ENCODE measurements at places on chromosomes 6 and 20.

GRCh38 chr6:19731282-19731681 is 105.9 kb upstream of the ID4 start:
- no peak for DNase-seq

DNA sequence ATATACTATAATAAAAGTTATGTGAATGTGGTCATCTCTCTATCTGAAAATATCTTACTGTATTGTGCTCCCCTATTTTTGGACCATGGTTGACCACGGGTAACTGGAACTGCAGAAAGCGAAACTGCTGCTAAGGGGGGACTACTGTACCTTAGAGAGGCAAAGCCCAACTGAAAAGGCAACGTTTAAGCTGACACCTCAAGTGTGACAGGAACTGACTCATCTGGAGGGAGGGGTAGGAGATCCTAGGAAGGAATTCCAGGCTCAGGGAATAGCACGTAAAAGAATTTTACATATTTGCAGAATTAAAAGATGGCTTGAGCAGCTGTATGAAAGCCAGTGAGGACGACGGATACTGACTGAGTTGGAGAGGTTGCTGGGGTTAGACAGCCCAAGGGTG is 34.8 kb downstream of the ELOVL2 start:
- DNase-seq, result no peak

- no peak for DNase-seq
Measured at GRCh38 chr6:147176795-147177194, 27.4 kb upstream of the STXBP5 start.

DNA sequence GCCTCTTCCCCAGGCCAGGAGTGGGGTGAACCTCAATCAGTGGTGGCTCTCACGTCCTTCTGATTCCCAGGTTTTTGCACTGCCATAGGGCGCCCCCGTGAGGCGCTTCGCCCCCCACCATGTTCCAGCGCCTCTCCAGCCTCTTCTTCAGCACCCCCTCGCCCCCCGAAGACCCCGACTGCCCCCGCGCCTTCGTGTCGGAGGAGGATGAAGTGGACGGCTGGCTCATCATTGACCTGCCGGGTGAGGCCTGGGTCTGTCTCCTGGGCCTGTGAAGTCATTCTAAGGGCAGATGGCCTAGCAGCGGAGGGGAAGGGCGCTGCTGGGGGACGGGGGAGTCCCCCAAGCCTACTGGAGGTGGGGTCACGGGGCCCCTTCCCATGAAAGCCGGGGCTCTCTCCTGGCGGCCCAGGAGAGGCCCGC is 4.5 kb downstream of the TP53INP2 start:
- peak; percentile 56 for DNase-seq

DNA sequence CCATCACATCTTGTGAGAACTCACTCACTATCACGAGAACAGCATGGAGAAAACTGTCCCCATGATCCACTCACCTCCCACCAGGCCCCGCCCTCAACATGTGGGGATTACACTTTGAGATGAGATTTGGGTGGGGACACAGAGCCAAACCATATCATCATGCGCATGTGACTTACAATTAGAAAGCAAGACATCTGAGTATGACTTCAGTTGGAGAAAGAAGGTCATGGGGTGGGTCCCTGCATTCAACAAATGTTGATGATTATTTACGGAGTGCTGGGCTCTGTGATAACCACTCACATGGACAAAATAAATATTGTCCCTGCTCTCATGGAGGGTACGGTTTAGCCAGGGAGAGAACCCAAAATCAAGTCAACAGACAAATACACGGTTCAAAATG is 37.9 kb downstream of the VSTM2L start:
- DNase-seq, result no peak

DNA sequence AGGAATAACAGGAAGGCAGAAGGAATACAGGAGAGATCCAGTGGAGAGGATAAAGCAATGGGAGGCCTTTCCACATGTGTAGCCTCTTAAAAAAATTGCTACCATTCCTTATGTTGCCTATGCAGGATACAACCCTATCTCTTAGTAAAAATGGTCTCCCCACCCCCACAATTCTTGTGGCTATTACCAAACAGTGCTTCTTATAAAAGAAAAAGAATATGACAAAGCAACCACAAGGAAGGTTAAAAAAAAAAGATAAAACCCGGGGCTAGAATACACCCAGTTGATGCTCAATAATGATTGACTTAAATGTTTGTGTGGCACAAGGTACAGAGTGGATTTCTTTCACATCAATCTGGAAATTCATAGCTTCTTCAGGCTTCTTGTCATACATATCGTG is 250.9 kb downstream of the HIVEP2 start:
- no peak for DNase-seq

GRCh38 chr6:88143421-88144157 is 22.6 kb downstream of the CNR1 start:
- DNase-seq, result no peak

DNA sequence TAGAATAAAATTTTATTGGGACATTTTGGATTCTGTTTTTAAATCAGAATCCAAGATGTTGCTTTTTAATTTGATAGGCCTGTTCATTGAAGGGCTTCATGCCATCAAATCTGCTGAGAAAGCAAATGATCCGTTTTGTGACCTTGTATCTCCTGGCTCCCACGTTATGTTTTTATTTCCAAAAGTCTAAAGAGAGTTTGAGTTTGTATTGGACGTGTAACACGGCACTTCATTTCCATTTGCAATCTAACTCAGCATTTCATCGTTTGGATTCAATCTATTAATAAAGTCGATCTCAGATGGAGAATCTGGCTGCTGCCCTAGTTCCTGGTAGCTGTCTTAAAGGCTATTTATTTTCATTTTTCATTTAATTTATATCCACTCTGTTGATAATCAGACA is 17.0 kb downstream of the KIF25 start:
- no peak for DNase-seq

DNA sequence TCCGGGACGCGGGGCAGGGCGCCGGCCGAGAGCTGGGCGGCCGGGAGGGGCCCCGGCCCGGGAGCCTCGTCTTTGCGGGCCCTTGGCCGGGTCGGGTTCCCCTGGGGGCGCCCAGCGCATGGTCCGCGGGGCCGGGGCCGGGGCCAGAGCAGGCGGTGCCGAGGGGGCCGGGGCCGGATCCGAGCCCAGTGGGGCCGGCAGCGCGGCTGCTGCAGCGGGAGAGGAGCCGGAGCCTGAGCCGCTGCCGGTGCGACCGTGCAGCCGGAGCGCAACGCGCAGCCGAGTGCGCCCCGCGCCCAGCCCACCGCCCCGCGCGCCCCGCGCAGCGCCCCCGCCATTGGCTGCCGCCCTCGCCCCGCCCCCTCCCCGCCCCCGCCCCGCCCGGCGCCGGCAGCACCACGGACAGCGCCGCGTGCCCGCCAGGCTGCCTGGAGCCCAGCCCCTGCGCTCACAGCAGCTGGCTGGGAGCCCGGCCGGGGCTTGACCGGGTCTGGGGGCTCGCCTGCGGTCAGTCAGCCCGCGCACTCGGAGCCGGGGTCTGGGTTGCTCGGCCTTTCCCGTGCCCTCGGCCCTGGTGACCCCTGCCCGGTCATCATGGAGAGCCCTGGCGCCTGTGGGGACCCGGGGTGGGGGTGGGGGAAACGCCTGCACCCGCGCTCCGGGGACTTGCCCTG is at the start of gene HRH3:
Gene HRH3, minus strand, starts transcription at position 287 of the 674 bp plus-strand sequence. CDS start 308 bp downstream, outside the sequence.
- peak; percentile 32 for DNase-seq

DNA sequence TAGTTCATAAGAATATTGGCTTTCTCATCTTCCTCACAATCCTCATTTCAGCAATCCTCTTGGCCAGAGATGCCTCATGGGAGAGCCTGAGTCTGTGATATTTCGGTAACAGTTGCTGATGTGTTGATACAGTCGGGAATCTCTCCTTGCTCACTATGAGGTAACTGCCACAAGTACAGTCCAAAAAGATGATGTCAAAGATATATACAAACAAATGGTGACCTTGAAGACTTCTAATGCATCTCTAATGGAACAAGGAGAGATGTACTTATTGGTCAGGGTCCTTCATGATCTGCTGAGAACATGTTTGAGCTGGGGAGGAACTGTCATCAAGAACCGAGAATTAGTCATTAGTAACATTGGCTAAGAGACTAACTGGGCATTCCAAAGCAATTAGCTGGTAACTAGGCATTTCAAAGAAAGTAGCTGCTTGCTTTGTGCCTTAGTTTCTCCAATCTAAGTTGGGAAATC is 56.1 kb downstream of the FILIP1 start:
- DNase-seq, result no peak

DNA sequence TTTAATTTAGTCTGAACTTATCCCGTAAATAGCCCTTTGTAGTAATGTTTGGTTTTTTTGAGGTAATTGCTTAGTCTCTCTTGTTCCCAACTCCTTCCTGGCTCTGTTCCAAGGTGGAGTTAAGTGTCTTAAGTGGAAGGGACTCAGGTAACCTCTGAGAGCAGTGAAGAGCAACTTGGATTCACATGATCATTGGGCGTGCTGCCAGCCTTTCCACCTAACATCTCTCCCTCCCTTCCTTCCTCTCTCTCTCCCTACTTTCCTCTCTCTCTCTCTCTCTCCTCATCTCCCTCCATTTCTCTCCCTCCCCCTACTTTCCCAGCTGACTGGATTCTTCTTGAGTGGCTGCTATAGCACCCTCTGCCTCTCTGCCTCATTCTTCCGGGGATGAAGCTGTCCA is 232.9 kb upstream of the SASH1 start:
- no peak for DNase-seq

DNA sequence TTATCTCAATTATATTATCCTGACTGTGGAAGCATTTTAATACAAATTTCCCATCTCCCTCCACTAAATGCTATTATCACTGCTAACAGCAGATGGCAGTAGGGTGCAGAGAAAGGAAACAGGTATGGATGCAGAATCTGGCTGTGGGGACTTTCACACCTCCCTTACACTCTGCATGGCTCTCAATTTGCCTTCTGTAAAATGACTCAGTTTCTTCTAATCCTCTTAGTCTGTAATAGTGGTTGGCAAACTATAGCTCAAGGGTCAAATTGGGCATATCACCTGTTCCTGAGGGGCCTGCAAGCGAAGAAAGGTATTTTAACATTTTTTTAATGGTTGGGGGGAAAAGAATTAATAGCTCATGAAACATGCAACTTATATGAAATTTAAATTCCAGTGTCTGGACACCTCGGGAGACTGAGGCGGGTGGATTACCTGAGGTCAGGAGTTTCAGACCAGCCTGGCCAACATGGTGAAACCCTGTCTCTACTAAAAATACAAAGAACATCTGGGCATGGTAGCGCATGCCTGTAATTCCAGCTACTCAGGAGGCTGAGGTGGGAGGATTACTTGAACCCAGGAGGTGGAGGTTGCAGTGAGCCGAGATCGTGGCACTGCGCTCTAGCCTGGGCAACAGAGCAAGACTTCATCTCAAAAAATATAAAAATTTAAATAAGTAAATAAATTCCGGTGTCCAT is 83.5 kb downstream of the ZMYND8 start:
- DNase-seq, result peak; percentile 55

- DNase-seq, result no peak
Measured at GRCh38 chr20:24253321-24253720, 216.1 kb upstream of the SYNDIG1 start.

DNA sequence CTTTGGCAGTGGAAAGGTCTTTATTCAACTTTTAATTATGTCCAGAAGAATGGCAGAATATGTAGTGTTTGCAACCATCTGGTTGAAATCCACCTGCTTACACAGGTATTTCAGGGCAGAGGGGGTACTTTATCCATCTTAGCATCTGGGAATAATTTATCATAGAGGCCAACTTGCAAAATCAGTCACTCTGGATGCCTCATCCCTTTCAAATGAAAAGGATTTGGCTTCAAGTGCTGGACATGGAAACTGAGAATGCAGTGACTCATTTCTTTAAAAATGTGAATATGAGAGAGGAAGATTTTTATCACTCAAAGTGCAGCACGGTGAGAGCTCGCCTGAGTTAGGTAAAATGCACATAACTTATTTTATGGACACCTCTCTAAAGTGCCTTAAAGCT is 758.3 kb downstream of the KIF16B start:
- no peak for DNase-seq

- DNase-seq, result no peak
Measured at GRCh38 chr6:36636283-36636682, 42.1 kb downstream of the SRSF3 start.

GRCh38 chr6:23445157-23445710 is 680.8 kb upstream of the NRSN1 start:
- no peak for DNase-seq

DNA sequence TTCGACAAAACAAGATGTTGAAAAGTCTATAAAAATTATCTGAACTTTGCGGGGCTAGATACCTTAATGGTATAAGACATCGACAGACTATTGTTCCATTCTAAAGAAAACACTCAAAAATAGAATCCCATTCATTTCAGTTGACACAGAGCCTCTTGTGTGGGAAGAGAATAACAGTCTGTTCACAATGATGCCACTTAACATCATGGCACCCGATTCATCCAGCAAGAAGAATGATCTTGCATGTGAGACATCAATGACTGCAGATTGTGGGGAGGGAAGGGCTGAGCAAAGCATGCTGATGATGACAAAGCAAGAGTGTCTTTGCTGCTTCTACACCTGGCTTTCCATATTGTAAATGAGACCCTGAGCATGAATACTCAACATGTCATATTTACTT is 49.7 kb upstream of the ARMH2 start:
- DNase-seq, result no peak

GRCh38 chr6:51934098-51934497 is 153.3 kb downstream of the PKHD1 start:
- no peak for DNase-seq

GRCh38 chr6:166712286-166713228 is 85.5 kb upstream of the RPS6KA2 start:
- no peak for DNase-seq

GRCh38 chr6:29517728-29518440 is 30.1 kb upstream of the MAS1L start:
- no peak for DNase-seq

DNA sequence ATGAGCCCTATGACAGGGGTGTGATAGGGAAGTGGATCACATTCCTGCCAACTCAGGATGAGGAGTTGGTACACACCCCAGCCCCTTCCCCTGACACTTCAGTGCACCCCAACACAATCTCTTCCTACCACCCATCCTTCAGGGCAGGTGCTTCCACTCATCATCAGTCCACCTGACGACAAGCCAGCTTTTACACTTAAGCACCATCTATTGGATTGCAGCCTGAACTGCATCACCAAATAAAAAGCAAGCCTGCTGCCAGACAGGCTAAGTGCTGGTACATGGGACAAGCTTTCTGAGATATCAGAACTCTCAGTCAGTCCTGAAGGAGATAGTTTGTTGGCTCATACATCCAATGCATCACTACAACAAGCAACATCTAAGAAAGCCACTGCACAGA is 69.0 kb upstream of the TMEM200A start:
- no peak for DNase-seq

- no peak for DNase-seq
Measured at GRCh38 chr6:97849390-97849789, 566.4 kb upstream of the MMS22L start.

DNA sequence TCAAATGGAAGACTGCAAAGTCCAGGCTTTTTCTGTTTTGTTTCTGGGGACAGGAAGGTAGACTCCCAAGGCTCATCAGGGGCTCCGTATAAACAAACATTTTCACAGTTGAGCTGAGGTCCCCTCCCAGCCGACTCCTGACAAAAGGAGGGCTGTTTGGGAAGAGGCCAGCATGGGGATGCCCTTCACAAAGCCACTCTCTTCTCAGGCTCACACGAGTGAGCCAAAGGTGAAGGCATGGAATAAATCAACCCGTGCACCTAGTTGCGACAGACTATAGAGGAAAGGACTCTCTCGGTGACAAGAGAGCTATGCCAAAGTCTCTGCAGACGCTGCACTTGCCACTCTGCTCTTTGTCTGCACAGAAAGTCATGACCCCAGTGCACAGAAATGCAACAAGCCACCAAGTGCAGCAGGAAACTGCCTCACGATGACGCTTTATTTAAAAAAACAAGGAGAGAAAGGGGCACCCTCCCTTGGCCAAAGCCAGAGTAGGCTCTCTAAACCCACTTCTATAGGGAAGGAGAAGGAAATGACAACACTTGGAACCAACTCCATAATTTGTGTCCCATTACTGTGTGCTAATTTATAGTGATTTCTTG is 21.0 kb downstream of the JAG1 start:
- DNase-seq, result no peak
